ENCODE measurements at places on chromosomes 1 and 21. TPM values are rescaled to one million over a fixed set of nuclear protein-coding genes. Genes with fewer than 3 reads are reported as not detected.

Gene PRR9
- not detected for total RNA-seq

Gene SPRR2G
- not detected for total RNA-seq

Gene HTR6
- total RNA-seq, result 0.22 TPM

Gene LORICRIN
- not detected for total RNA-seq

Gene F3
- total RNA-seq, result 1.9 TPM

Gene CRABP2
- 11.6 TPM for total RNA-seq

Gene TAS1R1
- not detected for total RNA-seq

Gene HMCN1
- total RNA-seq, result 0.27 TPM

Gene MYOG
- total RNA-seq, result not detected

Gene CFAP107
- not detected for total RNA-seq

Gene RPS6KA1
- total RNA-seq, result 16.4 TPM

Gene ATP6V1G3
- total RNA-seq, result not detected

Gene TMEM82
- not detected for total RNA-seq

Gene C1orf226
- 0.96 TPM for total RNA-seq

Gene INSRR
- not detected for total RNA-seq

Gene HEYL
- total RNA-seq, result 2.8 TPM

Gene RCAN3
- 13.8 TPM for total RNA-seq

Gene SLC35F3
- 4.1 TPM for total RNA-seq

Gene LCE1C
- total RNA-seq, result not detected

Gene PTPN7
- total RNA-seq, result not detected

Gene GRIK3
- total RNA-seq, result not detected

Gene ACTN2
- total RNA-seq, result 0.02 TPM

Gene TRNAU1AP
- 22.4 TPM for total RNA-seq

Gene KCND3
- not detected for total RNA-seq

Gene ADORA3
- total RNA-seq, result not detected

Gene LRRC53
- total RNA-seq, result not detected

Gene THEM5
- total RNA-seq, result not detected

Gene NR0B2
- total RNA-seq, result not detected

Gene GNG12
- total RNA-seq, result 30.4 TPM

Gene RGL1
- total RNA-seq, result 1.2 TPM

Gene KCNA3
- not detected for total RNA-seq

Gene LAX1
- total RNA-seq, result not detected

Gene RGS8
- not detected for total RNA-seq

Gene TNFRSF18
- not detected for total RNA-seq

Gene OR10Z1
- total RNA-seq, result not detected

Gene OR2M2
- total RNA-seq, result not detected

Gene RAB42
- total RNA-seq, result 1.9 TPM

Gene SMIM34
- total RNA-seq, result not detected

Gene CLCA4
- total RNA-seq, result not detected

Gene COL11A1
- 3.8 TPM for total RNA-seq
